ENCODE measurements at places on chromosomes 12 and 14.
A peak's percentile ranks its signal among the peaks of the same experiment; 100 is the strongest.

- no peak for DNase-seq
Measured at GRCh38 chr14:46306267-46306666, 345.3 kb downstream of the RPL10L start.

GRCh38 chr12:4003576-4003975 is 130.4 kb upstream of the PARP11 start:
- no peak for DNase-seq

GRCh38 chr14:61965030-61965745 is 203.0 kb downstream of the SNAPC1 start:
- peak; percentile 23 for DNase-seq

DNA sequence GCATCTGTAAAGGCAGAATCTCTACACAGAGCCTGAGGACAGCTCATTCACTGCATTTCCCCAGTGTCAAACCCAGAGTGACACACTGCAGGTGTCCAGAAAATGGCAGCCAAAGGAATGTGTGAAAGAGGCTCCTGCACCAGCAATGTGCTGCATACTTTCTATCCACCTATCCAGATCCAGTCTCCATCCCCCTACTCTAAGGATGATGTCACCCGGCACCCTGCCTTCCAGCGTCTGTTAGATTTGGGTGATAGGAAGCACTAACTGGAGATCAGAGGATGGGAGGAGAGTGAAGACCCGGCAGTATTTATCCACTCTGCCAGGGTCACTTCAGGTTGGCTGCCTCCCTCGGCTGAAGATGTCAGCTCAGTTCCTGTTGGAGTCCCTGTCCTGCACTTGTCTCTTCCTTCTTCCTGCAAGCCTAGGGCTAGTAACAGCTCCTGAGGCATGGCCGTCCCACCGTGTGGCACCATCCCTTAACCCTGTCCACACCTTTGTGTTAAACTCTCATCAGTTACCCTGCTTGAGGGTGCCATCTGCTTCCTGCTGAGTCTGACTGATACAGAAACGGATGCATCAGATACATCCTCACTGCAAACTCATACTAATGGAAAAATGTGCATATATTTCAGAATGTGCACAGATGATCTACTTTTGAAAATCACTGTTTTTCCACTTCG is 13.0 kb upstream of the GPR68 start:
- DNase-seq = no peak

DNA sequence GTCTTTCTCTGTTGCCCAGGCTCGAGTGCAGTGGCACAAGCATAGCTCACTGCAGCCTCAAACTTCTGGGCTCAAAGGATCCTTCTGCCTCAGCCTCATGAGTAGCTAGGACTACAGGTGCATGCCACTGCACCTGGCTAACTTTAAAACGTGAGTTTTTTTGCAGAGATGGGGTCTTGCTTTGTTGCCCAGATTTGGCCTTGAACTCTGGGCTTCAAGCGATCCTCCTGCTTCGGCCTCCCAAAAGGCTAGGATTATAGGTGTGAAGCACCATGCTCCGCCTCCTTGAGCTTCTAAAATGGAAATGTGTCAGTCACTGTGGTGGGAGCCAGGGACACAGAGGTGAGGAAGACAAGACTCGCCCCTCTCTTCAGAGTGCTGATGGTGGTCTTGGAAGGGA is 45.6 kb downstream of the WSCD2 start:
- DNase-seq = no peak

- no peak for DNase-seq
Measured at GRCh38 chr12:9363145-9363544, 154.9 kb upstream of the PZP start.

GRCh38 chr12:62396750-62397149 is 69.9 kb upstream of the MON2 start:
- DNase-seq = no peak

- DNase-seq = no peak
Measured at GRCh38 chr12:41108032-41108431, 80.1 kb upstream of the PDZRN4 start.

DNA sequence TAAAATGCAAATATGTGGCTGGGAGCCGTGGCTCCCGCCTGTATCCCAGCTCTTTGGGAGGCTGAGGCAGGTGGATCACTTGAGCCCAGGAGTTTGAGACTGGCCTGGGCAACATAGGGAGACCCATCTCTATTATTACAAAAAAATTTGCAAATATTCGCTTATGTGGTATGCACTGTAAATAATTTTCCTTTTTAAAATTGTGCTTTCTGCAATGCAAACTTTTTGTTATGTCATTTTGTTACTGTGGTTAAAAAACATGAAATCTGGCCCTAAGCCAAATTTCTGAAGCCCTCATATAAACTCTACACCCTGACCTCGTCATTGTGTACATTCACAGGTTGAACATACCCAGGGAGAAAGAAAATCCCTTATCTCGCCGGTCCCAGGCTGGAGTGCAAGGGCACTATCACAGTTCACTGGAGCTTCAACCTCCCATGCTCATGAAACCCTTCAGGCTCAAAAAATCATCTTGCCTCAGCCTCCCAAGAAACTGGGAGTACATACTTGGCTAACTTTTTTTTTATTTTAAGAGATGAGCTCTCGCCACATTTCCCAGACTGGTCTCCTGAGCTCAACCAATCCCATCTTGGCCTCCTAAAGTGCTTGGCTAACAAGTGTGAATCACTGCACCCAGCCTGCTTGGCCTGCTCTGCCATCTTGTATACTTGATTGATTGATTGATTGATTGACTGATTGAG is 24.7 kb downstream of the TRAPPC6B start:
- DNase-seq = no peak

- peak; percentile 72 for DNase-seq
Measured at GRCh38 chr12:49909826-49910225, 6.1 kb upstream of the FAIM2 start.

DNA sequence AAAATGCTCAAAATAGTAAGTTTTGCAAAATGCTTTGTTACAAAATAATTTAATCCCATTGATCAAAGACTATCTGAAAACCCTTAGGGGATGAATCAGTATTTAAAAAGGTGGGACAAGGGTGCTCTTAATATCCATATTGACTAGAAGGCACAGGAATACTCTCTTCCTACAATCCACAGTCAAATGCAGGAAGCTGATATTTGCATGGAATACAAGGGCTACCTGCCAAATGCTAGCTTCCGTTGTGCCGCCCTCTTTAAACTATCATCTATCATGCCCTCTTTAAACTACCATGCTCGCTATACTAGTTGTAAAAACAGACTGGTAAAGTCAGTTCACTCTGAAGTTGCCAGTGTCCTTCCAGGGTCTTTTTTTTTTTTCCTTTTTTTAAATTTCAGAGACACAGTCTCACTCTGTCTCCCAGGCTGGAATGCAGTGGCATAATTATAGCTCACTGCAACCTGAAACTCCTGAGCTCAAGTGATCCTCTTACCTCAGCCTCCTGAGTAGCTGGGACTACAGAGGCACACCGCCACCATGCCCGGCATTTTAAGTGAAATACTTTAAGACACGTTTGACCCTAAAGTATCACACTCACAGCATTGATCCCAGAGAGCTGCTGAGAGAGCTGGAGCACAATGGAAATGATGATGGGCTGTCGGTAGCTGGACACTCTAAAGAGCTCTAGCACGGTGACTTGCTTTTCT is 6.7 kb downstream of the SLC2A3 start:
- DNase-seq = no peak

GRCh38 chr14:74547331-74547927 is 53.9 kb downstream of the ISCA2 start:
- no peak for DNase-seq

DNA sequence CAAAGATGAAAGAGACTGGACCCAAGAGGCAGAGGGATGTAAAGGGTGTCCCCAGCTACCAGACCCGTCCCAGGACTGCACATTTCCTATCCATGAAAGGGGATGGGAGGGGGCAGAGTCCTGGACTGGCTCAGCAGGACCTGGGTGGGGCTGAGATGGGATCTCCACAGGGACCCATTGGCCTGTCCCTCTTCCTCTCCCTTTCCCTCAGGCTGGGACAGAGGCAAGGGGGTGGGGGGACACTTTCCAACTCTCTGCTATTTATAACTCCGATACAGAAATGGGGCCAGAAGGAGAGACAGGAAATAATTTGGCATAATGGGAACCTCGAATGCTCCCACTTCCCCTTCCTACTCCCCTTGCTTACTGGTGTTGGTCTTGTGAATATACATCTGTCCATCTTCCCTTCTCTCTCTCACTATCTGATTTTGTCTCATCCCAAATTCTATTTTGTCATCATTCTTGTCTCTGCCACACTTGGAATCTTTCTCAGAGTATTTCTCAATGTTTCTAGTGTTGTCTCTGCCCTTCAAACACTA is 1.1 kb upstream of the ITGA7 start:
- DNase-seq = peak; percentile 27

DNA sequence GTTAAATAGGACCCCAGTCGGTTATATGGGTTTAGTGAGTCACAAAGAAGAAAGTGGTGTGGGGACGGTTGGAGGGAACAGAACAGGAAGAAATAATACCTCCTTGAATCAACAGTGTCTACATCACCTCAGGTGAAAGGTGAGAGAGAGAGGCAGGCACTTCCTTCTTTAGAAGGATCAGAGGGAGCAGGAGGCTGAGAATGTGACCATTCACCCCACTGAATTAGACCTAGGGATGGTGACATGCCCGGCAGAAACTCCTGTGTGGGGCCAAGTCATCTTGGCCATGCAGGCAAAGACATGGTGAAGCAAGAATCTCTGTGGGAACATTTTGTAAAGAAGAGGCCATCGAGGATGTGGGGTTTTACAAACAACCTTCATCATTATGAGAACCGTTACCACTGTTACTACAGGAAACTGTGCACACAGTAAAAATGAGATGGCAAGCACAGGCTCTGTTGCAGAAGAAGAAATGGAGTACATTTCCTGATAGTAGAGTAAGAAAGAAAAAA is 1196.9 kb downstream of the VRK1 start:
- DNase-seq = no peak

DNA sequence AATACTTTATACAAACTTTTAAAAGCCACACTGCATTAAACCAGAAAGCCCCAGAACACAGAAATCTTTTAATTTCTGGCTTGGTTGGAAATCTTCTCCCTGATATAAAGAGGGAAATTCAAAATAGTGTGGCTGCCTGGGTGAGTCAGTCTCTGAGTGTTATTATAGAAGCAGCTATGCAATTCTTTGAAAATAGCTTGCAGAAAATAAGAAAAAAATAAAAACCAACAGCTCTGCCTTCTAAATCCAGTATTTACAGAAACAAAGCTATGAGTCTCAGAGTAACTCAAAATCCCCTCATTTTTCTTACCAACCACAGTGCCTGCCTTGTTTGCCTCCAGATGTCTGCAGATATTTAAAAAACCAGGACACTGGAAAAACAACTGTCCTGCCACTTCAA is 68.6 kb upstream of the FERMT2 start:
- no peak for DNase-seq

DNA sequence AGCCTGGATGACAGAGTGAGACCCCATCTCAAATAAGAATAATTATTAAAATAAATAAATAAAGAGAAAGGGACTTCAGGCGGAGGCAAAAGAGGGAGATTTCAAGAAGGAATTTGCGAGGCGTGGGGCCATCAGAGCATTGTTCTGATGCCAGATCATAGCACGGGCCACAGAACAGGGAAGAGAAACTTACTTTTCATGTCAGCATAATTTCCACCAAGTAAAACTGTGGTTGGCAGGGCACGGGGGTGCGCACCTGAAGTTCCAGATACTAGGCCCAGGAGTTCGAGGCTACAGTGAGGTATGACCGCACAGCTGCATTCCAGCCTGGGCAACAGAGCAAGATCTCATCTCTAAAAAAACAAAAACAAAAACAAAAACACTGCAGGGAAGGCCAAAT is 11.0 kb upstream of the PLBD1 start:
- no peak for DNase-seq

- DNase-seq = no peak
Measured at GRCh38 chr12:28027947-28028724, 55.6 kb upstream of the PTHLH start.

DNA sequence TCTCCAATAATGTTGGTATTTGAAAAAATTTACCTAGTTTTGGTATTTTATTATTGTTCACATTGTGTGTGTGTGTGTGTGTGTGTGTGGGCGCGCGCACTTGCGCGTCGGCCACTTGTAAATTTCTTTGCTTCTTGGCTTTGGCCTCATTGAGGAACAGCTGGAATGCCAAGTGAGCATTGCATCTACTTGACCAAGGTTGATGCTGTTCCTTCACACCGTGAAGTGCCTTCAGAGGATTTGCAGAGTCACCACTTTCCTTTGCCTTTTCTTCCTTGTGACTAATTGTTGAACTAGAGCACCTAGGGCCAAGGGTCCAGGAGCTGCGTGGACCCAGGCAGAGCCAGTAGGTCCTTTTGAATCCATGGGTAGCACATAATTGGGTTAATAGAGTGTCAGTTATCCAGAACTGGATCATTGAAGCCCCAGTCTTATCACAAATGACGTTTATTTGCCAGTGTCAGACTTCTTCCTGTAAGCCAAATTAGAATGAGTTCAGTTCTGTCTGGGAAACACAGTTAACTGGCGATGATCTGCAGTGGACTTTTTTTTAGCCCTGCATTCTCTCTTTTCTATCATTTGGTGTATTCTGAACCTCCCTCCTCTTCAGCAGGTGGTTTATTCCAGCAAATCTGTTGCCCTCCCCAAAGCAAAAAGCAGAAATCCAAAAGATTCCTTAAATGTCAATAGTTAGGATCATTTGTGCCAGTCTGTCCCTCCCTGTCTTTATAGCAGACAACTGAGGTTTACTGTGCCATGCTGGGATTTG is 2.6 kb downstream of the PPP2R5C start:
- no peak for DNase-seq

GRCh38 chr12:42789808-42790760 is 200.5 kb upstream of the PRICKLE1 start:
- no peak for DNase-seq

- DNase-seq = no peak
Measured at GRCh38 chr14:95553141-95553540, 18.3 kb downstream of the GLRX5 start.

DNA sequence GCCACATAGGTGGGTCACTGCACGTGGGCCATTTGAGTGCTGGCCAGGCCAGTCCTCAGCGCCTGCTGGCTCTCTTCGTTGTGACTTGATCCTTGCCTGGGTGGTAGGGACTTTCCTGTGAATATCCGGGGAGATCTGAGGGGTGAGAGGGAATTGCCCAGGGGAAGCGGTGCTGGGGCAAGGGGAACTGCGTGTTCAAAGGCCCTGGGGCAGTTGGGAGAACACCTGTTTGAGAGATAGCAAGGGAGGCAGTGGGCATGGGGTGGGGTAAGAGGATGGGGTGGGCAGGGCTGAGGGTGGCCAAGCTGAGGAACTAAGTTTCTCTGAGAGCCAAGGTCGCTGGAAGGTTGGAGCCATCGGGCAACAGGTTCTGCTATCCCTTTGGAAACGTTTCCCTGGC is 25.0 kb downstream of the SETD1B start:
- no peak for DNase-seq

DNA sequence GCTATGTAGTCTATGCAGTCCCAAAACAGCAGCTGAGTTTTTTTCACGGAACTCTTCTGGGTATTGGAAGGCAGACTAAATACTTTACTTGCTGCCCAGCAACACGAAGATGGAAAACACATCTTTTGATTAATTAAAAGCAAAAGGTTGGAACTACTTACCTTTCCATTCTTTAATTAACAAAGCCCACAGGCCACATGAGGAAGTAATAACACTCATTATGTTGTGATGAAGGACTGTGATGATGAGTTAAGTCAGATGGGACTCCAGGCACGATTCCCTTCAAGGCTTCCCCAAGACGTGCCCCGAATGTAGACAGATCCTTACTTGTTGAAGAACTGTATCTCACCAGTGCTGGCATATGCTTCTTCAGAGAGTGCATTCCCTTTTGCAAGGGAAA is 129.0 kb downstream of the WIF1 start:
- no peak for DNase-seq

- DNase-seq = no peak
Measured at GRCh38 chr14:69105326-69105725, 47.6 kb downstream of the DCAF5 start.

GRCh38 chr14:99561864-99562263 is 42.1 kb downstream of the CCDC85C start:
- DNase-seq = no peak

GRCh38 chr12:110436231-110436630 is 13.9 kb downstream of the ARPC3 start:
- DNase-seq = no peak
